Fibroblast of lung (primary cell): ENCODE measurements at places on chromosomes 4 and X. TPM values are rescaled to one million over a fixed set of nuclear protein-coding genes. Genes with fewer than 3 reads are reported as not detected.

SFRP2 gene
- under 0.01 and 1.8 TPM in 2 replicates for total RNA-seq

- DNase-seq = no peak
Observed at GRCh38 chr4:2818351-2818939, 25.2 kb upstream of the ADD1 start.

GRCh38 chr4:137576446-137576845, 44.2 kb upstream of the PCDH18 start:
- no peak for DNase-seq

DNA sequence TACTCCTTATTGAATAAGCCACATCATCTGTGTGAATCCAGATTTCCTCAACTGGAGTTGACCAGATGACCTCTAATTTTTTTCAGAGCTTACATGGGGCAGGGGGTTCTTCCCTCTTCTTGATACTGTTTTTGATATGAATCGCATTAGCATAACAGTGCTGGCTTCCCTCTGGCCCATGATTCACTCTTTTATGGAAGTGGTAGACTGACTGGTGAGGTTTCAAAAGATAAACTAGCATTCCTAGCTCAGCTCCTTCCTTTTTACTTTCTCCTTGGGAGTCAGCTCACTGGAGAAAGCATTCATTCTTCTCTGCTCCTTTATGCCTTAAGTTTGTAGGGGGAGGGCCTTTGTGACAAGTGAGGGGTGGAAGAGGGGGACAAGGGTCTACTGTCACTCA, 161.0 kb upstream of the FGF13 start:
- peak; percentile 56 for DNase-seq

DNA sequence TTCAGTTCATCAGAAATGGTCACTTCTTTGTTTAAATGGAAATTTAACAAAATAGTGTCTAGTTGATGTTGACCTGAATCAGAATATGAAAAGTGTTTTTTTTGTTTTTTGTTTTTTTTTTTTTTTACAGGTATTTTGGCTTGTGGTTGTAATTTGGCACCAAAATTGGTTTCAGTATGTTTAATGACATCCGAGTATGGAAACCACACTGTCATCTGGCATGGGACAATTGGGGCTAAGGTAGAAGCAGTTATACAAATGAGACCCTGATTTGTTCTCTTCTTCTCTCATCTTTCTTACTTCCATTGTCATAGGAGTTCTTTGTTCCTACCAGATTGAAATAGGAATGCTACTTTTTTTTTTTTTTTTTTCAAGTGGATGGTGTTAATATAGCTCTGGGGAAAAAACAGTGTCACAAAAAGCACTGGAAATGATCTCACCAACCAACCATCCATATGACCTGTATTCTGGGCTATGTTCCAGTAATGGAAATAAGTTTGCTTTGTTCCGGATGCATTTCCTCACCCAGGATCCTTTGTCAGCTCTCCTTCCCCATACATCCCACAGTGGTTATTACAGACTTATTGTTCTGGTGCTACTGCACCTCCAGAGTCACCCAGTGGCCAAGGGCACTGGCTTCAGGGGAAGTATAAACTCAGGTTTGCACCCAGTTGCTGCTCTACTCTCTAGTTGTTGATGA, 95.8 kb downstream of the ATXN3L start:
- DNase-seq = peak; percentile 92

DNA sequence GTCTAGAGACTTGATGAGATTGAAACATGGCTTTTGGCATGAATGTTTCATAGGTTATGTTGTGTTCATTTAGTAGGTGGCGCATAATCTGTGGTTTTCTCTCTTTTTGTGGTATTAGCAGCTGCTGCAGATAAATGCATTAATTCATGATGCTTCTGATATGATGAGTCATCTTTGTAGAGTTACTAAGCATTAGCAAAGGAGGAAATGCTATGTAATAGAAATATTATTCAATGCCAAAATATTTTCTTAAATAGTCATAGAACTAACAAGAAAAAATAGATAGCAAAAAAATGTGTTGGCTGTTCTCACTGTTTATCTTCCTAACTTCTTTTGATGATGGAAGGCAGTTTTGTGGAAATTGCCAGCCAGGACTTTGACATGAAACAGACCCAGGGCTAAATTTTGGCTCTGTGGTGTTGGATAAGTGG, 3.6 kb downstream of the ZXDB start:
- DNase-seq = peak; percentile 83
